Naive thymus-derived CD8-positive, alpha-beta T cell (primary cell): ENCODE measurements at places on chromosomes 2 and 18. TPM values are rescaled to one million over a fixed set of nuclear protein-coding genes. Genes with fewer than 3 reads are reported as not detected.

CDH19 gene
- total RNA-seq: not detected

ALPP gene
- not detected for total RNA-seq

CLHC1 gene
- 34.2 TPM for total RNA-seq

CROCC2 gene
- not detected for total RNA-seq

NAB1 gene
- total RNA-seq: 24.3 TPM

SNX17 gene
- 122 TPM for total RNA-seq

UGT1A4 gene
- not detected for total RNA-seq

ATOH8 gene
- total RNA-seq: not detected

SERPINB13 gene
- total RNA-seq: not detected

EPHA4 gene
- total RNA-seq: 9.7 TPM

FAM110C gene
- total RNA-seq: 0.16 TPM

ANKRD30BL gene
- not detected for total RNA-seq

ACVR1C gene
- total RNA-seq: 3.3 TPM

SERPINB8 gene
- 15.9 TPM for total RNA-seq

HOXD1 gene
- total RNA-seq: not detected

FLACC1 gene
- total RNA-seq: 5.9 TPM

ERICH2 gene
- not detected for total RNA-seq

C2orf49 gene
- 27.3 TPM for total RNA-seq

DNER gene
- total RNA-seq: not detected

CPO gene
- not detected for total RNA-seq

FKBP1B gene
- total RNA-seq: 0.49 TPM

INHBB gene
- not detected for total RNA-seq

OSGEPL1 gene
- total RNA-seq: 20.4 TPM

PAIP2B gene
- total RNA-seq: 12.2 TPM

PEX13 gene
- total RNA-seq: 26.8 TPM

RAD51AP2 gene
- not detected for total RNA-seq

NR4A2 gene
- total RNA-seq: 1.8 TPM

PARD3B gene
- total RNA-seq: 3.8 TPM

TXNDC2 gene
- not detected for total RNA-seq

SLC19A3 gene
- total RNA-seq: not detected

PROC gene
- total RNA-seq: not detected

RNF138 gene
- total RNA-seq: 90.1 TPM

UPP2 gene
- total RNA-seq: not detected

GPR35 gene
- total RNA-seq: 8.9 TPM

CDKL4 gene
- total RNA-seq: not detected

ASB18 gene
- total RNA-seq: not detected

ESCO1 gene
- total RNA-seq: 33.0 TPM

LYG2 gene
- not detected for total RNA-seq

FOXI3 gene
- total RNA-seq: not detected

RBMS1 gene
- 106 TPM for total RNA-seq

ABCG5 gene
- not detected for total RNA-seq

CCDC138 gene
- total RNA-seq: 10.4 TPM
